ENCODE measurements at places on chromosomes 16 and 17. TPM values are rescaled to one million over a fixed set of nuclear protein-coding genes. Genes with fewer than 3 reads are reported as not detected.

Gene C1QL1
- total RNA-seq, result 6.5 TPM

Gene MGAT5B
- 0.44 TPM for total RNA-seq

Gene SMTNL2
- total RNA-seq, result 0.12 TPM

DNA sequence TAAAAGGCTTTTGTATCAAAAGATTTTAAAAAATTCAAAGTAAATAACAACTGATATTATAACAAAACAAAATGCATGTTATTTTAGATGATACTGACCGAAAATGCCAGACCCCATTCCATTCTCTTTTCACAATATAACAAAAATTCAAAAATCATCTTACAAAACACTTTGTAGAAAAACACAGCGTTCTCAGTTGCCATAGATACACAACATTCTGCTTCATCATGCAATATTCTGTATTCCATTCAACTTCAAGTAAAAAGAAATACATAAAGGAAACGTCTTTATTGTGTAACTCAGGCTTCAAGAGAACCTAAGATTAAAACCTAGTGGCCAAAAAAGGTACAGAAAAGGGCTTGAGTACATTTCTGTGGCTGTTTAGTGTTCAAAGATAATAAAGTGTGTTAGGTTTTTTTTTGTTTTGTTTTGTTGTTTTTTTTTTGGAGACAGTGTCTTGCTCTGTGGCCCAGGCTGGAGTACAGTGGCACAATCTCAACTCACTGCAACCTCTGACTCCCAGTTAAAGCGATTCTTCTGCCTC, 250.5 kb downstream of the CEP112 start:
- no peak for DNase-seq
